ENCODE measurements at places on chromosomes 6 and 20. TPM values are rescaled to one million over a fixed set of nuclear protein-coding genes. Genes with fewer than 3 reads are reported as not detected.
A peak's percentile ranks its signal among the peaks of the same experiment; 100 is the strongest.

CNKSR3 gene
- total RNA-seq: 4.3 TPM

L3MBTL3 gene
- total RNA-seq: 3.1 TPM

ADGB gene
- not detected for total RNA-seq

SOX18 gene
- 0.12 TPM for total RNA-seq

GRCh38 chr20:41654292-41654691, 36.1 kb upstream of the CHD6 start:
- no peak for DNase-seq

DNA sequence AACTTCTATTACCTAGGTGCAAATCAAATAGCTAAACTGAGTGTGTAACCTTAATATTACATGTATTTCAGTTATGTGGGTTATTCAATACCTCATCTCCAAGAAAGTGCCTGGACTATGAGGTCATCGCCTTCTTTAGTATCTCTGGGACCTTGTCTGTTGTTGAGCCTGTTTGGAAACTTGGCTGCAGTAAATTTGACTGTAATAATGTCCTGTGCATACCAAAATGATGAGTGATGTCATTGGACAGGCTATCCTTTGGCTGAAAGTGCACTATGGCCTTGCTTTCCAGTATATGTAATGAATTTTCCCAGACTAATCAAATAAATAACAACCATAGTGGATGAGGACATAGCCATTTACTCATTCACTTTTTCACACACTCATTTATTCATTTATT, 455.1 kb downstream of the ADGRB3 start:
- DNase-seq: no peak

DNA sequence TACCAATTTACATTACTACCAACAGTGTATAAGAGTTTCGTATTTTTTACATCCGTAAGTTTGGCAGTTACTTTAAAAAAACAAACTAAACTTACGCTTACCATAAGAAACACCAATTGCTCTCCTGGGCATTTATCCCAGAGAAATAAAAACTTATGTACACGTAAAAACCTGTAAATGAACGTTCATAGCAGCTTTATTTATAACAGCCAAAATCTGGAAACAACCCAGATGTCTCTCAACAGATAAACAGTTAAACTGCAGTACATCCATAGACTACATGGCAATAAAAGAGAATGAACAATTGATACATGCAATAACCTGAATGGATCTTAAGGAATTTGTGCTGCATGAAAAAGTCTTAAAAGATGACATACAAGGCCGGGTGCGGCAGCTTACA, 30.7 kb downstream of the NCR2 start:
- no peak for DNase-seq

DNA sequence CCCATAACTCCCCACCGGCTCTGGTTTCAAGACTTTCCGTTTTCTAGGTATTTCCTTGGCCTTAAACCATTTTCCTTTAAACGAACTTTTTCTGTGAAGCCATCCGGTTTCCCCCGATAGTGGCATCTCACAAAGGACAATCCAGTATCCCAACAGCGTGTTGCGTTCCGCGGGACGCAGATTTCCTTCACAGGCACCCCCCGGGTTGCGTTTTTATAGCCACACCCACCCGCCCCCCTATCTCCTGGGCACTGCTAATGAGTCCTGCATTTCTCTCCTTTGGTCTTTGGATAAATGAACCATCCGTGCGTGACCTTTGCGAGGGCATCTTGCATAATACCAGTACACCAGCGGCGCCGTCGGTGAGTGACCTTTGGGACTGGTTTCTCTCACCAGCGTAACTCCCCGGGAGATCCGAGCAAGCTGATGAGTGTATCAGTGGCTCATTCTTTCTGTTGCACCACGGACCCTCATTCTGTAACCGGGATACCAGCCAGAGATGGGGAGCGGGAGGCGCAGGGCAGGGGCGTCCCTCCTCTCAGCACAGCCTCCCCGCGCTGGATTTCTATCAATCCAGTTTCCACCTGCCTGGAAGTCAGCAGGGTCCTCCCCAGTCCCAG, 586 bp upstream of the NQO2 start:
- DNase-seq: no peak

DNA sequence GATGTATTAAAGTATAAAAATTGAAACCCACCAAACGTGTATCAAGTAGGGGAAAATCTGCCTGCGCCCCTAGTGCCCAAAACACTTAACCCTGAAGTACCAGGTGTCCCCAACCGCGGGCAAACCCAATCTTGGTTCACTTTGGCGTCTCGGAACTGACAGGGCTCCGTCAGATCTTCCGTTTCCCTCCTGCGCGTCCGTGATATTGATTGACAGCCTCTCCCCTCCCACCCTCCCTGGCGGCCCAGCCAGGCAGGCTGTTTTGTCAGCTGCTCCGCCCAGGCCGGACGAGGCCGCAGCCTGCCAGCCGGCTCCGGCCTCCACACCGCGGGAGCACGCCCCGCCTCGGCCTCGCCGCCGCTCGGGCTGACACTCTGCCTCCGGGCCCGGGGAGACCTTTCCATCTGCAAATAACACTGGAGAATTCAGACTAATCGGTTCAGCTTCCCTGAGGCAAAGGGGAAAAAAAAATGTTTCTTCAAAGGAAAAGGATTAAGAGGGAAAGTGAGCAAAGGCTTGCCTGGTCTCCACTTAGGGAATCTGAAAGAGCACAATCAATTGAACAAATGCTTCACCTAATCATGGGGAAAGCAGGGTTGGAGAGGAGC, 234.9 kb upstream of the MCHR2 start:
- peak; percentile 85 for DNase-seq

- no peak for DNase-seq
Observed at GRCh38 chr6:105791583-105792318, 294.4 kb upstream of the PRDM1 start.

- DNase-seq: no peak
Observed at GRCh38 chr6:36694616-36695015, 3.0 kb upstream of the RAB44 start.

DNA sequence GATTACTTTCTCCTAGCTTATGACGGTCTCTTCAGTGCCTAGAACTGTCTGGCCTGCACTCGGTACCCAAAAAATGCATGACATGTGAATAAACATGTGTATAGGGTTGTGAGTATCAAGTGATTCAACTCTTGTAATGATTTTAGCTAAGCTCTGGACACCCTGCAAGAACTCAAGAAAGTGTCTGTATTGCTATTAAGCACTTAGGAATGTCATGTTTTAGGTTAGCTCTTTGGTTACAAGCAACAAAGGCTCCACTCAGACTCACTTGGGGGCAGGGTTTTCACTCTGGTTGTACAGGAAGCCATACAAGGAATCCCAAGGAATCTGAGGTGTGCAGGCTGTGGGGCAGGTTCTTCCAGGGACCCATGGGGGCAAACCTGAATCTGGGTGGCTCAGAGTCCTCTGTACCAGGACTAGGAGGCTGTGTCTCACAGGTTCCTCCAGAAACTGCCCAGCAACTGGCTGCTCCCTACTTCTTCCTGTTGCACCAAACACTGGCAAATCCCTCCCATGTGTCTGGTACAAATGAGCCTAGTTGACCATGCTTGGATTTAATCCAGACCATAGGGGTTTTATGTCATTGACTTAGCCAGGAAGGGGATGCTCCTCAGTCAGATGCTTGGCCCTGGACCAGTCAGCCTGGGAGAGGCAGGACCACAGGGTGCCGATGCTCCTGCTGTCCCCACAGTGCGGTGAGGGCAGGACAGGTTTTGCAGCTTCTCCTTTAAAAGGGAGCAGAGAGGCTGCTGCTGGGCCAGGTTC, 77.9 kb upstream of the CDH4 start:
- DNase-seq: no peak

DNA sequence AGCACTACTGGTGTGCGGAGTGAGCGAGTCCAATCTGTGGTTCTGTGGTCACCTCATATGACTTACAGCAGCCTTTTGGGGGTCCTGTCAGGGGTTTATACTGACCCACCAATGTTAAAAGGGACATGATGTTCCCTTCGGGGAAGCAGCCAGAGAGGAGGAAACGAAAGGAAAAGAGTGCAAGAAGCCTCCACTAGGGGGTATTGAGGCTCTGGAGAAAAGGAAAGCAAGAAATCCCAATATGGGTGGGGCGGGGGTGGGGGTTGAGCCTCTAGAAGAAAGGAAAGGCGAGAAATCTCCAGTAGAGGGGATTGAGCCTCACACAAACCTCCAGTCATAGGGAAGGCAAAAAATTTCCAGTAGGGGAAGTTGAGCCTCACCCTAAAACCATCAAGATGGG, 249.3 kb upstream of the ECI2 start:
- no peak for DNase-seq

- peak; percentile 67 for DNase-seq
Observed at GRCh38 chr20:49230021-49230420, 10.8 kb downstream of the DDX27 start.

Measured in RPMI7951 (cell line).